ENCODE measurements at places on chromosomes 1 and 21.

DNA sequence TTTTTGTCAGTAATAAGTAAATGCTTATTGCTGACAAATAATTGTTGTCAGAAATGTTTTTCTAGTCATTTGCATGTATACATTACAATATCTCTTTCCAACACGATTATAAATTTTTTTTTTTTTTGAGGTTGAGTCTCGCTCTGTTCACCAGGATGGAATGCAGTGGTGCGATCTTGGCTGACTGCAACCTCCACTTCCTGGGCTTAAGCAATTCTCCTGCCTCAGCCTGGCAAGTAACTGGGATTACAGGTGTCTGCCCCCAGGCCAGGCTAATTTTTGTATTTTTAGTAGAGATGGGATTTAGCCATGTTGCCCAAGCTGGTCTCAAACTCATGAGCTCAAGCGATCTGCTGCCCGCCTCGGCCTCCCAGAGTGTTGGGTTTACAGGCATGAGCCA, 72.0 kb upstream of the ATF3 start:
- DNase-seq, result no peak

DNA sequence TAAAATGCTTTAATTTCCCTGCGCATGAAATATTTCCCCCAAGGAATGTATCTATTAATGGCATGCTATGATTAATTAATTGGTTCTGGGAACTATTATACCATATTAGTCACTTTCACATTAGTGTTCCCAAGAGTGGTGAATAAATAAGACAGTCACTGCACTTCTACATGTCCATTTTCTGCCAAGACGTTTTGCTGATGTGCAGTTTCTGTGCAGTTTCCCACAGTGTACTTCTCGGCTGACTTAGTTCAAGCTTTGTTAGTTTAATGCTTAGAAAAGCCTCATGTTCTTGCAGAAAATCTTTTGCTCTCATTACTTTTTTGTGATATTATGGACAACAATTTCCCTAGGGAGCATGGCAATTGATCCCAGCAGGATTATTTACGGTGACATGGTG, 1014.5 kb downstream of the BRINP3 start:
- DNase-seq, result no peak

- DNase-seq, result no peak
Measured at GRCh38 chr1:31010086-31010989, 55.2 kb downstream of the PUM1 start.

GRCh38 chr1:112826217-112826944, 111.2 kb upstream of the PPM1J start:
- no peak for DNase-seq

- no peak for DNase-seq
Measured at GRCh38 chr1:18629659-18630510, 761 bp upstream of the PAX7 start.

Data from activated T-helper 1 cell treated with anti-CD3 and anti-CD28 coated beads, Interleukin-2, amount 50 U/mL, for 16 hours (primary cell).